ENCODE measurements at places on chromosomes 3 and 15.

GRCh38 chr3:23302271-23302670, 99.1 kb downstream of the UBE2E2 start:
- DNase-seq = no peak
- peaks cover 8% of the 10 kb centered on the region for H3K36me3 ChIP-seq
- no peak overlapping the region for H3K27ac ChIP-seq
- H3K4me3 ChIP-seq = no peak overlapping the region

- H3K4me1 ChIP-seq = peaks cover 4% of the 10 kb centered on the region
- no peaks in the 10 kb centered on the region for H3K36me3 ChIP-seq
- no peaks in the 10 kb centered on the region for H3K27me3 ChIP-seq
- no peak for DNase-seq
- H3K27ac ChIP-seq = no peak overlapping the region
- H3K4me3 ChIP-seq = no peak overlapping the region
Measured at GRCh38 chr3:128001576-128001975, 50.7 kb upstream of the SEC61A1 start.

GRCh38 chr3:68999605-69000004, 13.9 kb downstream of the EOGT start:
- no peak for DNase-seq
- H3K4me1 ChIP-seq = no peaks in the 10 kb centered on the region
- H3K36me3 ChIP-seq = peaks cover 15% of the 10 kb centered on the region
- no peak overlapping the region for H3K4me3 ChIP-seq
- H3K27me3 ChIP-seq = no peaks in the 10 kb centered on the region
- no peak overlapping the region for H3K27ac ChIP-seq

- no peaks in the 10 kb centered on the region for H3K36me3 ChIP-seq
- peaks cover 48% of the 10 kb centered on the region for H3K27me3 ChIP-seq
- no peak overlapping the region for H3K4me3 ChIP-seq
- no peak for DNase-seq
- H3K4me1 ChIP-seq = peaks cover 32% of the 10 kb centered on the region
Measured at GRCh38 chr3:69888040-69888942, 111.2 kb upstream of the SAMMSON start.

DNA sequence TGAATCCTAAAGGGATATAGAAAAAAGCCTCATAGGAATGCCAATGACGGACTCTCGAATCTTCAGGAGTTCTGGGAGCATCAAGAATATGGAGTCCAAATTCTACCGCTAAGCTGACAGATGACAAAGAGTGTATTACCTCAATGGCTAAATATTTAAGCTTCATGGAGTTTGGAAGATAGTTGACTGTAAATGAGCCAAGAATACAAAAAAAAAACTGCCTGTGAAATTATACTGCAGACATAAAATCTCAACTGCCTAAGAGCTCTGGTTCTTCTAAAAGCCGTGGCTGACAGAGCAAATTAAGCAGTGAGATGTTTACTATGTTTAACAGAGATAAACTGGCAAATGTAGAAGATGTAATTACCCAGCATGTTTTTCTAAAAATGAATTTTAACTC, 140.0 kb downstream of the GADL1 start:
- peaks cover 4% of the 10 kb centered on the region for H3K4me1 ChIP-seq
- H3K4me3 ChIP-seq = no peak overlapping the region
- H3K36me3 ChIP-seq = no peaks in the 10 kb centered on the region
- no peak for DNase-seq
- no peak overlapping the region for H3K27ac ChIP-seq

DNA sequence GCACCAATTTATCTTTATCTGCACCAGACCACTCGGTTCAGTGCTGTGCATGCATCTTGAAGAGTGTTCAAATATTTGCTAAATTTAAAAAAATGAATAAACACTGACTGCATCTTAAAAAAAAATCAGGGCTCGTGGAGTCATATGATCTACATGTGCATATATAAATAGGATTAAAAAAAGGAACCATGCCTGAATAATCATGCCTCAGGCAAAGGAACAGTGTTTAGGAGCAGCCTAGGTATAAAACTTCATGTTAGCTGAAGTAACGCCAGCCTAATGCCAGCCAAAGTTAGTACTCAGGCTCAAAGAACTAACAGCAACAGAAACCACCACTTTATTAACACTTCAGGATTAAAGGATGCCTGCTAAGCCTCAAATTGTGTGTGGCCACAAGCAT, 9.5 kb downstream of the ABCC5 start:
- peaks cover 19% of the 10 kb centered on the region for H3K4me1 ChIP-seq
- no peak for DNase-seq
- H3K27ac ChIP-seq = no peak overlapping the region

DNA sequence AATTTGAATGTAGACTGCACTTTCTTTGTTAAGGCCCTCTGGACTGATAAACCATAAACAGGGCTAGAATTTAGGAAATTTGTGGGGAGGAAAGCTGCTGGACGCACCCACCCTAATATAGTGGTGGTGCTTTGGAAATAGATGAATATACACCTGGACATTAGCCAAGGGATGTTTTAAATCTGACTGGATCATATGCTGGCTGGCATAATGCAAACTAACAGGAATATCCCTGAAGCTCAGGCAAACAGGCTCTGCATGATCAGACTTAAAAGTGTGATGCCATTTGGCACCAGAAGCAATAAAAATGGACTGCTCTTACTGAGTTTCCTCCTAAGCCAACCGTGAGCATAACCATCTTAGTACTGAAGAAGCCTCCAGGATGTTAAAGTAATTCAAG, 465.8 kb upstream of the ROBO1 start:
- H3K27ac ChIP-seq = no peak overlapping the region
- peaks cover 8% of the 10 kb centered on the region for H3K4me1 ChIP-seq
- H3K27me3 ChIP-seq = peaks cover 3% of the 10 kb centered on the region
- H3K4me3 ChIP-seq = no peak overlapping the region
- H3K36me3 ChIP-seq = peaks cover 4% of the 10 kb centered on the region
- no peak for DNase-seq

DNA sequence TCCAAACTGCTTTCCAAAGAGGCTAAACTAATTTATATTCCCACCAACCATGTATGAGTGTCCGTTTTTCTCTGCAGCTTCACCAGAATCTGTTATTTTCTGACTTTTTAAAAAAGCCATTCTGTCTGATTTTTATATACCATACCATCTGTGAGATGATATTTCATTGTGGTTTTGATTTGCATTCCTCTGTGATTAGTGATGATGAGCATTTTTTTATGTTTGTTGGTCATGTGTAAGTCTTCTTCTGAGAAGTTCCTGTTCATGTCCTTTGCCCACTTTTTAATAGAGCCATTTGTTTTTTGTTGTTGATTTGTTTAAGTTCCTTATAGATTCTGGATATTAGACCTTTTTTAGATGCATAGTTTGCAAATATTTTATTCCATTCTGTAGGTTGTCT, 179.4 kb upstream of the ALCAM start:
- no peak overlapping the region for H3K27ac ChIP-seq
- peaks cover 5% of the 10 kb centered on the region for H3K36me3 ChIP-seq
- no peaks in the 10 kb centered on the region for H3K27me3 ChIP-seq
- DNase-seq = no peak
- no peaks in the 10 kb centered on the region for H3K4me1 ChIP-seq

DNA sequence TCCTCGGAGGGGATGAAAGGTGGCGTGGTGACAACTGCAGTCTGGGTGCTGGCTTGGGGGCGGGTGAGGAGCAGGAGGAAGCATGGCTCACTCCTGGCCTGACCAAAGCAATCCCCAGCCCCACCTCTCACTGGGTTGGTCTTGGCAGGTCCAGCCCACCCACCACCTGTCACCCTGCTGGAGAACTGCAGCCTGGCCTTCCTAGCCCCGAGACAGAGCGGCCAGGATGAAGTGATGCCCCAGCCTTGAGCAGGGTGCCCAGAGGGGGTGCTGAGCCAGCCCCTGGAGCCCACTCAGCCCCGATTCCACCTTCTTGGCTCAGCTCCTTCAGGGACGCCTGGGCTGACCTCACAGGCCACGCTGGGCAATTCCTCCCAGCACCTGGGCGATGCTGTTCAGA, 89.9 kb downstream of the IQSEC1 start:
- no peak overlapping the region for H3K4me3 ChIP-seq
- H3K27ac ChIP-seq = no peak overlapping the region
- no peaks in the 10 kb centered on the region for H3K4me1 ChIP-seq
- H3K27me3 ChIP-seq = no peaks in the 10 kb centered on the region
- no peak for DNase-seq
- H3K36me3 ChIP-seq = no peaks in the 10 kb centered on the region

DNA sequence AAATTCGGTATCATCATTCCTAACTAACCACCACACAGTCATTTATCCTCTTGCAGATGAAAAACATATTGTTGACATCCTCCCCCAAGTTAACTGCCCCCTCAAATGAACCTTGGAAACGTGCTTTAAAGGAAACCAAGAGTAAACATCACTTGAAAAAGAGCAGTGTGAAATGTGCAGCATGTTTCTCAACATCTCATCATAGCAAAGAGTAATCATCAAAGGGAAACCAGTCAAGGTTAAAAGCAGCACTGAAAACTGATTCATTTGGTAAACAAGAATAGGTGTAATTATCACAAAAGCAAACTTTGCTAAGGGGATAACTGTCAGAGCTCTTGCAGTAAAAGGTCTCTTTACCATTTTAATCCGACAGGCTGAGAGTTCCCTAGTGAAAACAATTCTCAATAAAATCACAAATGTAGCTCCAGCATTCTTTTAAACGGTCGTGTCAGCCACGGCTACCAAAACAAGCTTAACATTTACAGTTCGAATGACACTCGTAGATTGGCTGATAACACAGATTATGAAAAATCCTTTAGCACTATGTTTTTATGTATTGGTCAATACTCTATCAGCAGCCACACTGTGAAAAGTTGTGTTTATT, 461.0 kb downstream of the GBE1 start:
- H3K4me3 ChIP-seq = no peak overlapping the region
- H3K4me1 ChIP-seq = peaks cover 9% of the 10 kb centered on the region
- no peaks in the 10 kb centered on the region for H3K36me3 ChIP-seq
- no peaks in the 10 kb centered on the region for H3K27me3 ChIP-seq
- no peak overlapping the region for H3K27ac ChIP-seq
- no peak for DNase-seq

DNA sequence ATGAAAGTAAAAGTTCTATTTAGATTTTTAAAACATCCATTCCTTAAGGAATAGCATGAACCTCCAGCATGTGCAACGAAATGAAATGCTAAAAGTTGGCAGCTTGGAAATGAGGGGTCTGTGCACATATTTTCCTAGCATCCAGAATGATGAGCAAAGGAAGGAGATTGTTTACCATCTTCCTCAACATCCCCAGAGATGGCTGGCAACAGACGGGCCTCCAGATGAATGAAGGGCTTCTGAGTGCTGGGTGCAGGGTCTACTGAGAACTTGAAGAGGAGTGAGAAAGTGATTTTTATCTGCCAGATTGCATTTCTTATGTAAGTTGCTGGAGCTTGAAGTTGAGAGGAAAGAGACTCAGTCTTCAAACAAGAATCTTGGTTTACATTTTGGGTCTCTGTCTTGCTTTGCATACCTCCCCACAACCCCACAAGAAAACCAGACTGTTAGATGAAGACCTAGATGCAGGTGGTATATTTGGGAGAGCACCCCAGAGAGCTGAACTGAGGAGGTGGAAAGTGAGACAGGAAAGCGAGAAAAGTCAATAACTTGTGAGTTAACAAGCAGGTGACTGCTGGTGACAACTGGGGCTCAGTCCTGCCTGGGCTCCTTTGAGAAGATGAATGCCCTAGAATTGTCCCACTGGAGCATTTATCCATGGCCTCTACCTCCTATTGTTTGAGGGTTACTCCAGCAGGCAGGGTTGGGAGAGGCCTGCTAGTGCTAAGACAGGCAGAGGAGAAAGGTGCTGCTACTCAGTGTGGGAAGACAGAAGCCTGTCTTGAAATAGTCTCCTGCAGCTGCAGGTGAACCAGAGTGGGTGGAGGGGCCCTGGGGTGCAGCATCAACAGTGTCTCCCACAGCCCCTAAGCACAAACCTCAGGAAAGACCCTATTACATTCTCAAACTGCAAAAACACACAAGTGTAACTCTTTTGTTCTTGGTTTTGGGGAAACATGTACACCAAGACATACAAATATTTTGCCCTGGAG, 10.5 kb upstream of the CCK start:
- H3K4me3 ChIP-seq = no peak overlapping the region
- no peak overlapping the region for H3K27ac ChIP-seq
- H3K4me1 ChIP-seq = no peaks in the 10 kb centered on the region
- DNase-seq = no peak
- peaks cover 3% of the 10 kb centered on the region for H3K36me3 ChIP-seq

DNA sequence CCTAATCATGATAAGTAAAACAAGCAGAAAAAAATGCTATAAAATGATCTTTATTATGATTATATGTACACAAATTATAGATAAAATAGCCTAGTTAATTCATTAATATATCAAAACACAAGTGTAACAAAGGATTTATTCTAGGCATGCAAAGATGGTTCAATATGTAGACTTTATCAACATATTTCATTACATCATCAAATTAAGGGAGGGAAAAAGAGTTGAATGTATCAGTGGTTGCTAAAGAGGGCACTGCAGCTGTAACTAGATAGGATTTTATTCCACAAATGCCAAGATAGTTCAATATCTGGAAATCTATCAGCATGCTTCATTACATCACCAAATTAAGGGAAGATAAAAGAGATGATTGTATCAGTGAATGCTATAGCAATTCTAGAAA, 248.3 kb downstream of the LPP start:
- no peak overlapping the region for H3K4me3 ChIP-seq
- H3K36me3 ChIP-seq = peaks cover 15% of the 10 kb centered on the region
- no peaks in the 10 kb centered on the region for H3K27me3 ChIP-seq
- H3K27ac ChIP-seq = no peak overlapping the region
- peaks cover 7% of the 10 kb centered on the region for H3K4me1 ChIP-seq
- no peak for DNase-seq

DNA sequence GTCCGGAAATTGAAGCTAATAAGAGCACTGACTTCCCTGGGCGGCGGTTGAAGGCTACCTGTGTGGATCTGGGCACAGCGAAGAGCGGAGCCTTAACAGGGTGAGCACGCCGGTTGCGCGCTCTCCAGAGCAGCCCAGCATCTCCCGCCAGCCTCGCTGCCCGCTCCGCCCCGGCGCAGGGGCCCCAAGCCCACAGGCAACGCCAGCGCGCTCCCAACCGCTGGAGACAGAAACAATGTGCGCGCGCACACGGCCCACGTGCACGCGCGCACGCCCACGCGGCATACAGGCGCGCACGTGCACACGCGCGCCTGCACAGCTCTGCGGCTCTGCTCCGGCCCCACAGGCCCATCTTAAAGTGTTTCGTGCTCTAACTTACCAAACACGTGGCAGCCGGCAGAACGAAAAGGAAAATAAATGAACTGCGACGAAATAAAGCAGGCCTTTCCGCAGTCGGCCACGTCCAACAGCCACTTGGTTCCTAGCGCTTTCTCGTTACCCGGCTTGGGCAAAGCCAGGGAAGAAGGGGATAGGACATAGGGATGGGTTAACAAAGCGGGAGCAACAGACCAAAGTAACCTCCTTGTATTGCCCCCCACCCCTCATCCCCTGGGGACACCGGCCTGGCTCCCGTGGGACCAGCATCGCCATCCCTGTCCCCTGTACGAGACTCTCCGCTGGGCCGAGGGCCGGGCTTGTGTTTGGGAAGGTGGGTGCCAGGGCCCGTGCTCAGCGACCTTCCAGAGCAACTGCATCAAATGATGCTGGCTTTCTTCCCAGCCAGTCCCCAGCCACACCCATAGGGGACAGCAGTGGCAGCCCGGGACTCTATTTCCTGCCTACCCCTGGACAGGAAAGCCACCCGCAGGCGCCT, 203.7 kb downstream of the ABHD5 start:
- H3K4me3 ChIP-seq = peak overlapping the region; percentile 76
- DNase-seq = peak; percentile 66
- peak overlapping the region; percentile 65 for H3K27ac ChIP-seq
- peaks cover 20% of the 10 kb centered on the region for H3K27me3 ChIP-seq

- no peaks in the 10 kb centered on the region for H3K36me3 ChIP-seq
- H3K4me3 ChIP-seq = no peak overlapping the region
Measured at GRCh38 chr15:63544258-63545026, 40.0 kb downstream of the USP3 start.

- no peak for DNase-seq
- H3K4me3 ChIP-seq = peak overlapping the region; percentile 90
- H3K4me1 ChIP-seq = peaks cover 23% of the 10 kb centered on the region
- no peak overlapping the region for H3K27ac ChIP-seq
Measured at GRCh38 chr15:74843891-74844299, 939 bp upstream of the ULK3 start.
